ENCODE measurements at places on chromosomes 1 and 21. TPM values are rescaled to one million over a fixed set of nuclear protein-coding genes. Genes with fewer than 3 reads are reported as not detected.

- no peaks in the 10 kb centered on the region for H3K27me3 ChIP-seq
- H3K4me3 ChIP-seq: no peak overlapping the region
- DNase-seq: no peak
Measured at GRCh38 chr1:229184066-229184465, 86.8 kb upstream of the RAB4A start.

The DDI2 gene
- total RNA-seq: 19.6 TPM

DNA sequence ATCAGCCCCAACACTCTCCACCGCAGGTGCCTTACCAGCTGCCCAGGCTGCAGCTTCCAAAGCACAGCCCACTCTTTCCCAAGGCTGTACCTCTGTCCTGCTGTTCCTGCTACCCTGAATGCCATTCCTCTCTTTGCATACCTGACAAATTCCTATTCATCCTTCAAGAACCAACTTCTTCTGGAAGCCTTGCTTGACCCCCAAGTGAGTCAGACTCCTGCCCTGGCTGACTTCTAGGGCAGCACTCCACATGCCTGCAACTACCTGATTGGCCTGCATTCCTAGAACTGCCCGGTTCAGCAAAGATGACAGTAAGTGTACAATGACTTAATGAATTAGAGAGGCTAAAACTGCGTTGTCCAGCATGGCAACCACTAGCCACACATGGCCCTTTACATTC is 20.8 kb upstream of the PDZK1IP1 start:
- H3K27me3 ChIP-seq: peaks cover 4% of the 10 kb centered on the region
- no peaks in the 10 kb centered on the region for H3K4me1 ChIP-seq
- H3K36me3 ChIP-seq: no peaks in the 10 kb centered on the region
- H3K4me3 ChIP-seq: no peak overlapping the region
- H3K27ac ChIP-seq: no peak overlapping the region

GRCh38 chr1:160460214-160460642 is 59.9 kb downstream of the VANGL2 start:
- H3K27me3 ChIP-seq: no peaks in the 10 kb centered on the region
- H3K27ac ChIP-seq: peak overlapping the region; percentile 99
- no peaks in the 10 kb centered on the region for H3K36me3 ChIP-seq
- H3K4me1 ChIP-seq: peaks cover 91% of the 10 kb centered on the region

GRCh38 chr21:36859744-36860501 is 106.5 kb downstream of the HLCS start:
- no peaks in the 10 kb centered on the region for H3K36me3 ChIP-seq
- no peaks in the 10 kb centered on the region for H3K27me3 ChIP-seq
- no peak overlapping the region for H3K27ac ChIP-seq
- no peak overlapping the region for H3K4me3 ChIP-seq
- H3K4me1 ChIP-seq: peaks cover 7% of the 10 kb centered on the region

GRCh38 chr1:12511128-12511484 is 106.9 kb downstream of the DHRS3 start:
- peak overlapping the region; percentile 80 for H3K4me3 ChIP-seq
- no peaks in the 10 kb centered on the region for H3K27me3 ChIP-seq
- peak overlapping the region; percentile 97 for H3K27ac ChIP-seq
- peaks cover 58% of the 10 kb centered on the region for H3K4me1 ChIP-seq
- DNase-seq: no peak
- H3K36me3 ChIP-seq: peaks cover 24% of the 10 kb centered on the region

DNA sequence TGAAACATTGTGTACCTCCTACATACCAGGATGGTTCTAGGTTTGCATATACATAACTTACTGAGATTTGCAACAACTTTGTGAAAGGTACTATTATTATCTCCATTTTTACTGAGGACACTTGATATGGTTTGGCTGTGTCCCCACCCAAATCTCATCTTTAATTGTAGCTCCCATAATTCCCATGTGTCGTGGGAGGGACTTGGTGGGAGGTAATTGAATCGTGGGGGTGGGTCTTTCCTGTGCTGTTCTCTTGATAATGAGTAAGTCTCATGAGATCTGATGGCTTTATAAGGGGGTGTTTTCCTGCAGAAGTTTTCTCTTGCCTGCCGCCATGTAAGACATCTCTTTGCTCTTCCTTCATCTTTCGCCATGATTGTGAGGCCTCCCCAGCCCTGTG is 40.1 kb downstream of the IGSF21 start:
- no peak overlapping the region for H3K27ac ChIP-seq
- no peak overlapping the region for H3K4me3 ChIP-seq
- no peaks in the 10 kb centered on the region for H3K27me3 ChIP-seq
- H3K36me3 ChIP-seq: no peaks in the 10 kb centered on the region
- no peaks in the 10 kb centered on the region for H3K4me1 ChIP-seq

The RASSF5 gene
- total RNA-seq: 257 TPM

GRCh38 chr1:33330361-33330890 is 9.5 kb upstream of the A3GALT2 start:
- H3K4me3 ChIP-seq: no peak overlapping the region
- peaks cover 26% of the 10 kb centered on the region for H3K36me3 ChIP-seq
- H3K27me3 ChIP-seq: no peaks in the 10 kb centered on the region
- DNase-seq: no peak

DNA sequence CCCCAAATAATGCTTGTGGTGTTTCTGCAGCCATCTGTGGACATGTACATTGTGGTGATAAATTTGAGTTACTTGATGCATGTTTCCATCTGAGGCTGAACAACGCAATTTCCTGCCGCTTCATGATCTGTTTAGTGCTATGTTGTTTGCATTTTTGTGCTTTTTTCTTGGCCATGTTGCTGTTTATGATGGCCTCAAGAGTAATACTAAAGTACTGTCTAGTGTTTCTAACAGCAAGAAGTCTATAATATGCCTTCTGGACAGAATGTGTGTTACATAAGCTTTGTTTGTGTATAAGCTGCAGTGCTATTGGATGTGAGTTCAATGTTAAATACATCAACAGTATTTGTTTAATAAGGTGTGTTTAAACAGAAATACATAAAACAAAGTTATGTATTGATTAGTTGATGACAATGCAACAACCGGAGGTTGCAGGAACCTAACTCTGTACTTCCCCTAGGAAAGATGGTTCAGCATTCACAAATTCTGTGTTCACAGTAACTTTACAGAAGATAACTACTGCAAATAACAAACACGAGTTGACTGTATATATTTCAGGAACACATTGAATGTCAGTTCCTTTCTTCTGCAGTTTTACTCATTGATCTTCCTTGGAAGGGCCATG is 114.8 kb upstream of the USP24 start:
- H3K27me3 ChIP-seq: peaks cover 6% of the 10 kb centered on the region
- H3K36me3 ChIP-seq: no peaks in the 10 kb centered on the region
- H3K4me1 ChIP-seq: no peaks in the 10 kb centered on the region
- DNase-seq: no peak
- H3K27ac ChIP-seq: no peak overlapping the region

The ZFP69B gene
- 11.2 TPM for total RNA-seq

DNA sequence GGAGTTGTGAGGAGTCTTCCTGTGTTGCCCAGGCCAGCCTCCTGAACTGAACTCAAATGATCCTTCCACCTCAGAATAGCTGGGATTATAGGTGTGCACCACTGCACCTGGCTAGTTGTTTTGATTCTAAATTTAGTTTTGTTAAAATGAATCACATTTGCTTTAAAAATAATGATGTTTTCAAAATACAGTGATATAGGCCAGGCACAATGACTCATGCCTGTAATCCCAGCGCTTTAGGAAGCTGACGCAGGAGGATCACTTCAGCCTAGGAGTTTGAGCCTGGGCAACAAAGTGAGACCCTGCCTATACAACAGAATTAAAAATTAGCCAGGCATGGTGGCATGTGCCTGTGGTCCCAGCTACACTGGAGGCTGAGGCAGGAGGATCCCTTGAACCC is 24.3 kb downstream of the RTCA start:
- no peak overlapping the region for H3K4me3 ChIP-seq
- no peak for DNase-seq
- peaks cover 4% of the 10 kb centered on the region for H3K4me1 ChIP-seq
- H3K36me3 ChIP-seq: peaks cover 17% of the 10 kb centered on the region

GRCh38 chr1:114755006-114755931 is 2.5 kb downstream of the CSDE1 start:
- H3K27me3 ChIP-seq: no peaks in the 10 kb centered on the region
- peak overlapping the region; percentile 100 for H3K27ac ChIP-seq
- H3K4me3 ChIP-seq: peak overlapping the region; percentile 99

DNA sequence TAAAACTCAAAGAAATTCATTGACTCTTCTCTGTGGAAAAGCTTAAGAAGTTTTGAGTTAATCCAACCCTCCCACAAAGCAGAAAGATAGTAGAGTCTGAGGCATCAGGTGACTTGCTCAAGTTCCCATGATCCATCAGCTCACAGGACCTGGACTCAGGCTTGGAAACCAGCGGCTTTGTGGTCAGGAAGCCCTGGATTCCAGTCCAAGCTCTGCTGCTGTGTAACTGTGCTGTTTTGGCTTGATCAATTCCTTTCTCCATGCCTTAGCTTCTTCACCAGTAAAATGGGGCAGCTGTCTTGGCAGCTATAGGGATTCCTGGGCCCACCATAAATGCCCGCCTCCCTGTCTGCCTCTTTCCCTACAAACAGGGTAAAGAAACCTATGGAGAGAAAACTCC is 180.2 kb downstream of the HIVEP3 start:
- peak overlapping the region; percentile 73 for H3K4me3 ChIP-seq
- H3K36me3 ChIP-seq: no peaks in the 10 kb centered on the region
- DNase-seq: no peak
- H3K4me1 ChIP-seq: peaks cover 85% of the 10 kb centered on the region

DNA sequence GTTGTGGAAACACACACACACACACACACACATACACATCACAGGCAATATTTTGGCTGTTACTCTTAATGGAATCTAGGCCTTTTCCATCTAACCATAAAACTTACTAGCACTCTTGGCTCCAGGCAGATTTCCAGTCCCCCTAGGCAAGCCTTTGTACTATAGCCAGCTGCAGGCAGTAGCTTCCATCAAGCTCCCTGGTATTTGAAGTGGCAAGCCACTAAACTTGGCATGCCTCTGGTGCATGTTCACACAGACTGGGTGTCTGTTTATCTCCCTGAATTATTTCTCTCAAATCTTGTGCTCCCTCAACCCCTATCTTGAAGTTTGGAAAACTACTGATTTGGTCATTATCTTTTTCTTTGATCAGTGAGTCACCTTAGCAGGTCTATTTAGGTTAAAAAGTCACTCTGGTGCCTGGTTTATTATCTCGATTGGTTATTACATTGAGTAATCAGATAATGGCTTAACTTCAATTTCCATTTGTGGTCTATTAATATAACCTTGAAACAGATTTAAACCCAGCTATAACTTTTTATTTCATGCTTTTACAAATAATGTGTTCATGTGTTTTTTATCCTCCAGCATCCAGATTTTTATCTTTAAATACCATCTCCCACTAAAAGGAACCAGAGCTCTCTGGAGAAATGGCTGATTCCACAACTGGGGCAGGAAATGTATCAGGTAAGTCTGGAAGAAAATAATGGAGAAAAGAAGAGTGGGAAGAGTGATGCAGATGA is 2.7 kb upstream of the RBM15 start:
- no peaks in the 10 kb centered on the region for H3K27me3 ChIP-seq
- H3K27ac ChIP-seq: peak overlapping the region; percentile 53
- H3K4me1 ChIP-seq: peaks cover 23% of the 10 kb centered on the region
- H3K4me3 ChIP-seq: peak overlapping the region; percentile 17
- H3K36me3 ChIP-seq: peaks cover 18% of the 10 kb centered on the region

DNA sequence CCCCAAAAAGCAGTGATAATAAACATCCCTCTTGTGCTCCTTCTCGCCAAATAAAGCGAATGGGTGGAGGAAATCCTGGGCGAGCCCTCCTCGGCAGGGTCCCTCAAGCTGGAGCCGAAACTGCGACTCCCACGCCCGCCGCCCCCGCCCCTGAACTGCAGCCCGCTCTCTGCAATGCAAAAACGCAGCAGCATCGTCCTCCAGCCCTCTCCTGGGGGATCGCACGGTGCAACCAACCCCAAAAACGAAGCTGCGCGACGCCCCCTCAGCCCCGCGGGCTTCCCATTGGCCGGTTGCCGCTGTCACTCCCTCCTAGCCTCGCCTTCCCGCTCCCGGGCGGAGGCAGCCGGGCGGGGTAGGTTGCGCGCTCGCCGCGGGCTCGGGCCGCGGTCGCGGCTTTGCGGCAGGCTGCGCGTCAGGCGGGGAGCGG is at the start of gene TMCC2:
Gene TMCC2, plus strand, starts transcription at position 363 of the 430 bp plus-strand sequence. CDS start 619 bp downstream, outside the sequence.
- peaks cover 36% of the 10 kb centered on the region for H3K36me3 ChIP-seq
- H3K27me3 ChIP-seq: peaks cover 16% of the 10 kb centered on the region
- H3K4me3 ChIP-seq: peak within 1 kb of the TSS; percentile 96
- H3K4me1 ChIP-seq: peaks cover 25% of the 10 kb centered on the region
- DNase-seq: peak; percentile 89

The TUFT1 gene
- total RNA-seq: 2.3 TPM

The BTBD8 gene
- total RNA-seq: 2.7 TPM

DNA sequence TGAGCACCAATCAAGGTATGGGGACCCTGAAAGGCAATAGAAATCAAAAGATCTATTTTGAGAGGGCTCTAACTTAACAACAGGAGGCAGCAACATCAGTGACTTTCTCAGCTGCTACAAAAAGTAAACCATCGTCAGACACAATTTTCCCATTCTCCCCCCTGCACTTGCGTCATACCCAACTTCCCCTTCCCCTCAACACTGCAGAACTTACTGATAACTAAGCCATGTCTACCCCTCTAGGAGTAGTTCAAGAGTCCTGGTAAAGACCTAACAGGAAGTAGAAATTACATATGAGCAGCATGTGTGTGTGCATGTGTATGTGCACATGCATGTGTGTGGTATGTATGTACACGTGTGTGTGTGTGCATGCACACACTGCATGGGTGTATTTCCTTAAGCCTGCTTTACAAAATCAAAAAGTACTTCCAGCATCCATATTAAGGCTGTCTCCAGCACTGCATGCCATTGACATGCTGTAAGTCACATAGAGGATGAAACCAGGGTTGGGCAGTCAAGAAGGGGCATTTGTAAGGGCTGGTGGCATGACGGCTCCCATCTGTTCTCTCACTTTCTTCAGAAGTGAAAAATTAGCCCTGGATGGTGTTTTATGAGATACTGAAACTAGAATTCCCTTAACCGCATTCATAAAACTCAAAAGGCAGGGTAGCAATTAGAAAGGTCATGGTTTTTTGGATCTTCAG is 460.1 kb upstream of the RUNX1 start:
- H3K27ac ChIP-seq: no peak overlapping the region
- H3K4me3 ChIP-seq: no peak overlapping the region
- no peaks in the 10 kb centered on the region for H3K27me3 ChIP-seq

DNA sequence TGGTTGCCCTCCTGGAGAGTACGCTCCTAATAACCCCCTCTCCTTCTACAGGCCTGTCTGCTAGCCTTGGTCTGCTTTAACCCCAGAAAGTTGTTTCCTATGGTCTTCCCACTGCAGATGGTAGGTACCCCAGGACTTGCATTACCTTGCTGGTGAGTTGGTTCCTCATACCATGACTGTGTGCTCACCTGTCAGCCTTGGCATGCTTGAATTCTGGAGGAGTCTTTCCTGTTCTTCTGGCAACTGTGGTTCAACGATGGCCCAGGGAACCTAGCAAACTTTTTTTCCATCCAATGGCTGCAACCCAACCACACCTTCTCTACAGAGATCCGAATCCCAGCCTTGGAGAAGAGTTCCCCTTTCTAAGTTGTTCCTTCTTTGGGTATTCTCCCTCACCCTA is 36.9 kb downstream of the RPS6KC1 start:
- H3K4me3 ChIP-seq: no peak overlapping the region
- peaks cover 23% of the 10 kb centered on the region for H3K36me3 ChIP-seq
- H3K4me1 ChIP-seq: peaks cover 7% of the 10 kb centered on the region
- no peaks in the 10 kb centered on the region for H3K27me3 ChIP-seq
- DNase-seq: no peak

- peaks cover 3% of the 10 kb centered on the region for H3K36me3 ChIP-seq
- peak overlapping the region; percentile 91 for H3K4me3 ChIP-seq
- H3K27me3 ChIP-seq: peaks cover 26% of the 10 kb centered on the region
- peaks cover 46% of the 10 kb centered on the region for H3K4me1 ChIP-seq
- DNase-seq: peak; percentile 58
- peak overlapping the region; percentile 63 for H3K27ac ChIP-seq
Measured at GRCh38 chr1:87331365-87332241, 2.9 kb downstream of the LMO4 start.

The B4GALT3 gene
- 49.0 TPM for total RNA-seq

The RGS5 gene
- 1.1 TPM for total RNA-seq

The ATP1B1 gene
- 5.6 TPM for total RNA-seq

The NR1I3 gene
- not detected for total RNA-seq
